ENCODE measurements at places on chromosomes 7 and 10. TPM values are rescaled to one million over a fixed set of nuclear protein-coding genes. Genes with fewer than 3 reads are reported as not detected.

The CBX3 gene
- 43.5 TPM for total RNA-seq

The HK1 gene
- total RNA-seq, result 54.5 TPM

DNA sequence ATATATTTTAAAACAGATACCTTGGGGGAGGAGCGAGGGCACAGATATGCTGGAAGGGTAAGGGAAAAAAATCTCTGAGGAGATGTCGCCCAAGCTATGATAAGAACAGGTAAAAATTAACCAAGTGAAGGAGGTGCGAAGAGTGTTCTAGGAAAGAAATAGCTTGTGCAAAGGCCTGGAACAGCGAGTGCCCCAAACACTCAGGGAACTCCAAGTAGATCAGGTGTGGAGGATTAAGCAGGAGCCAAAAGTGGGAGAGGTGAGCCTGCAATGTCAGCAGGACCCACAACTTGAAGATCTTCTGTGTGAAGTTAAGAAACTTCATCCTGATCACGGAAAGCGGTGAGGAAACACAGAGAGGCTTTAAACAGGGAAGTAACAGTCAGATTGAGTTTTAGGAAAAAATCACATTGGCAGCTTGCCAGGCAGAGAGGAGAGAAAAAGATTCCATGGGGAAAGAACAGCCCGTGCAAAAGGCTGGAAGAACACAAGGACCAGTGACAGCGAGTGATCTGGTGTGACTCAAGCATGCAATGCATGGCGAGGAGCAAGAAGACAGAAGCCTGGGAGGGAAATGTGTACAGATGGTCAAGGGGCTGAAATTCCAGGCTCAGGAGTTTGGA is 30.7 kb downstream of the FGF8 start:
- peak; percentile 39 for DNase-seq

DNA sequence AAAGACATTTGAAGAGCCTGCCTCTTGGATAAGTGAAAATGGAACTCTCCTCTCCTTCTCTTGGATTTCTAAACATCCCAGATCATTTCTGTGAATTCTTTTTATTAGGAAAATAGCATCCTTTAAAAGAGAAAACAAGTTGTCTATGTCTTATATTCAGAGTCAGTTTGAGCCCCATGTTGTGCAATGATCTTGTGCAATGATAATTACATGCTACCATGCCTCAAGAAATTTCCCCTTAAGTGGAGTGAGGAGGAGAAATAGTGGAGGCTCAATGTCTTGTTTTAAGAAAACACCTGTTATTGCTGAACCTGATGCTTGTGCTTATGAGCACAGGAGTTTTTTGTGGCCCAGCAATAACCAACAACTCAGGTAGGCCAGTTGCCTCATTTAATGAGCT is 103.6 kb downstream of the NPSR1 start:
- DNase-seq, result no peak

- DNase-seq, result no peak
Observed at GRCh38 chr10:66321723-66322665, 603.8 kb upstream of the LRRTM3 start.

The FEZF1 gene
- not detected for total RNA-seq

The TMEM72 gene
- not detected for total RNA-seq

DNA sequence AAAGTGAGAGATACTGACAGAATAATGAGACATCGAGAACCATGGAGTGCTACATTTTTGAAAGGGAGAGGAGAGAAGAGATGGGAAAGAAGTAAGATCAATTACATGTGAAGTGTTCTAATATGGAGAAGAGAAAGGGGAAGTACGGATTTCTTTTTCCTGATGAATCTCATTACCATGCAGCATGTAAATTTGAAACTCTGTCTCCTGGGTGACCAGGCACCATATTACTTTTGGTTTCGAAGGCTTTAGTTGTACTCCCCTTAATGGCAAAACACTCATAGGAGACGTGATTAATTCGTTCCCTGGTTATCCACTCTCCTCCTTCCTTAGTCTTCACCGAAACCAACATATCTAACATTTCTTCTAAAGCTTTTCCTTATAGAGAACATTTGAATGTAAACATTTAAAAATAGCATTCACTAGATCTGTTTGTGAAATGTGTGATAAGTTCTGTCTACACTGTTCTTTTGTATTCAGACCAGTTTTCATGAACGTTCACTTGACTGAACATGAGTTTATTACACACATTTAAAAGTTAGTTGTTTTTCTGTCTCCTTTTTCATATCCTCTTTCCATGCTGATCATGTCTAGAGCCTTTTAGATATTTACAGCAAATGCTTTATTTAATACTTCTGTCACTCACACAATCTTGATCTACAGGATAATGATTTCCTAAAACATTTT is 80.2 kb upstream of the MSRB2 start:
- DNase-seq, result no peak

GRCh38 chr10:104119996-104120395 is 2.0 kb upstream of the SFR1 start:
- peak; percentile 8 for DNase-seq

GRCh38 chr10:112732277-112732921 is 217.6 kb upstream of the TCF7L2 start:
- no peak for DNase-seq

DNA sequence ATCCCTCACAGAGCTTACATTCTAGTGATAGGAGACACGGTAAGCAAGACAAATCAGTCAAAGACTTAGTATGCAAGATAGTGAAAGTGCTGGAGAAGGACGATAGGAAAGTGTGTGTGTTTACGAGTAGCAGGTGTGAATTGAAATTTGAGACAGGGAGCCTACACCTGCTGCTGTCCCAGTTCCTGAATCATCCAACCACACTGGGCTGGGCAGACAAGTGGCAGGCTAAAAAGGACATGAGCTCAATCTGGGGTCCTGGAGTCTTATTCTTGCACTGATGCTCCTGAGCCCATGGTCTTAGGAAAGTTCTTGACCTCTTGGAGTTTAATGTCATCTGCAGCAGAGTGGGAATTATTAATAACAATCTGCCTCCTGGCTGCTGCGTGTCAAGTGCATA is 16.2 kb downstream of the RBP3 start:
- DNase-seq, result no peak

- no peak for DNase-seq
Observed at GRCh38 chr7:105822806-105823205, 53.6 kb downstream of the ATXN7L1 start.

- no peak for DNase-seq
Observed at GRCh38 chr10:43854007-43854406, 205.3 kb upstream of the ZNF32 start.

DNA sequence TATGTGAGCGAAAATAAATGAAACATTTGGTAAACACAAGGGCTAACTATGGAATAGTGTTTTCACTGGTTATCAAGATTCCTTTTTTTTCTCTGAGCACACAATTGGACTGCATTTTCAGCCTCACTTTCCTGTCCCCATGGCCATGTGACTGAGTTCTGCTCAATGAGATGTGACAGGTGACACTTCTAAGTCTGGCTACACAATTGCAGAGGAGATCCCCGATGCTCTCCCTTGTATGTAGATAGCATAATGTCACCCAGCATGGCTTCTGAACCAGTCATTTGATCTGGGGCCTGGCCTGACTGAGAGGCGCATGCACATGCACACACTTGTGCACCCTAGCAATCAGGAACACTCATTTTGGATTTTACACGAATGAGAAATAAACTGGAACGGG is 581.8 kb downstream of the GRID1 start:
- no peak for DNase-seq

The DPP6 gene
- total RNA-seq, result 29.8 TPM

DNA sequence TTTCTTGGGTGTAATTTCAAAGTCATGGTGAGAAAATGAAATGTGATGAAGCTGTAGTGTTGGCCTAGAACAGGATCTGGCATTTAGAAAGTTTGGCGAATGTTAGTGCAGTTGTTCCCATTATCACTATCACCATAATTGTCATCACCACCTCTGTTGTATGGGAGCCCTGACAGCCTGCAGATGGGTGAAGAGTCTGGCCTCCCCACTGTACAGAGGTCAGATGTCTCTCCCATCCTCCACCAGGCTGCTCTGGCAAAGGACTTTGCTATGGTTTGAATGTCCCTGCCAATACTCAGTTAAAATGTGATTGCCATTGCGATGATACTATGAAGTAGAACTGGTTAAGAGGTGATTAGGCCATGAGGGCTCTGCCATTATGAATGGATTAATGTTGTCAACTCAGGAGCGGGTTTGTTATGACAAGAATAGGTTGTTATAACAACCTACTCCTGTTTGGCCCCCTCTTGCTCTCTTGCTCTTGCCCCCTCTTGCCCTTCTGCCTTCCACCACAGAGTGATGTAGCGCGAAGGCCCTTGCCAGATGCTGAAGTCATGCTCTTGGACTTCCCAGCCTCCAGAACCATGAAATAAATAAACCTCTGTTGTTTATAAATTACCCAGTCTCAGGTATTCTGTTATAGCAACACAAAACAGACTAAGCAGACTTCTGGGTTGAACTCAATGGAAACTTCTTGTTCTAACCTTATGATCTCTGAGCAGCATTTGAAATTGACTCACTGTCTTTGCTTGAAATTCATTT is 90.0 kb downstream of the GRK5 start:
- DNase-seq, result no peak

The WIPF3 gene
- total RNA-seq, result 1.3 TPM

DNA sequence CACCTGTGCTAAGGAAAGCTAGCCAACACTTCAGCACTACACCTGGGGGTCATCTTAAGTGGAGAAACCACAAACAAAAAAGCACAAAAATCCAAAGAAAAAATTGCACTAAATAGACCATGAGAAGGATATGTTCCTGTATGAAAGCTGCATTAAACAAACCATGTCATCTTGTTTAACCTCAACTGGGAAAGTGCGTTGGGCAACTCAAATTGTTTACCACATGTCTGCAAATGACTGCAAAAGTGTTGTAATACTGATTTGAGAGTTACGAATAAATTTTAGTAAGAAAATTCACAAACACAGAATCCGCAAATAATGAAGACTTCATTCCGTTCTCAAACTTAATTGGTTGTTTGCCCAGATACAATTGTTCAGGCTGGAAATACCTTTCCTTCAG is 111.9 kb upstream of the EGFR start:
- DNase-seq, result no peak

GRCh38 chr7:21454906-21455305 is 27.0 kb downstream of the SP4 start:
- DNase-seq, result no peak

- no peak for DNase-seq
Observed at GRCh38 chr7:24659505-24659904, 86.3 kb downstream of the PALS2 start.

- DNase-seq, result no peak
Observed at GRCh38 chr10:1050554-1050953, 1.6 kb upstream of the IDI1 start.

The GOLGA7B gene
- 1.8 TPM for total RNA-seq

The IFIT1 gene
- total RNA-seq, result 12.1 TPM

DNA sequence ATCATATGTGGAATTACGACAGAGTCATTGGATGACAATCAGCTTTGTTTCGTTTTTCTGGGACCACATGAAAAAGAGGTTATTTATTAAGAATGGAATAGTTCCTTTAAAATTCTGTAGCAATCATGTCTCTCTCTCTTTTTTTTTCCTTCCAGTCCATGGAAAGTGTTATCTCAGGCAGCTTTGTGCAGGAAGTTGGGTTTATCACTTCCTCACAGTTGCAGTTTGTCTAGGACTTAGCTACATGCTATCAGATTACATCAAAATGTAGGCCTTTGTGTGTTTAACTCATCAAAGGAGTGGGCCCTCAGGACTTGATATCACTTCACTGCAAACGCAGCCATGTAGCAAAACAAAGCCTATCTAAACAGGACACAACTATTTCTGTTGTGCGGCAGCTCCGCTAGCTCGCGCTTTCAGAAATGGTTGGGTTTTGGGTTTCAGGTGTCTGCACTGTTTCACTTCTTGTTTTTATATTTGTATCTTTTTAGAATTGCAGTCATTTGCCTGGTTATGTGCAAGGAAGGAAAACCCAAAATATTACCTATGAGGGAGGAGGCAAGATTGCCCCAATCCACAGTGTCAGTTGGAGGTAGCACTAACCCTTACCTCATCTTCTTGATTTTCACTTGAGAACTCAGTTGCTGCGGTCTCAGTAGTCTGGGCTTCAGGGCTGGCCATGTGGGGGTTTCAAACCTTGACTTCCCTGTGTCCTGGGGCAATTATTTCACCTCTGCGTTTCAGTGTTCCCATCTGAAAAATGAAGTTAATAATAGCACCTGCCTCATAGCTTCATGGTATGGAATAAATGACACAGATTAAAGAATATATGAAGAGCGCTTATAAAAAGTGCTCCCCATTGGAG is 66.7 kb downstream of the HHEX start:
- peak; percentile 39 for DNase-seq

DNA sequence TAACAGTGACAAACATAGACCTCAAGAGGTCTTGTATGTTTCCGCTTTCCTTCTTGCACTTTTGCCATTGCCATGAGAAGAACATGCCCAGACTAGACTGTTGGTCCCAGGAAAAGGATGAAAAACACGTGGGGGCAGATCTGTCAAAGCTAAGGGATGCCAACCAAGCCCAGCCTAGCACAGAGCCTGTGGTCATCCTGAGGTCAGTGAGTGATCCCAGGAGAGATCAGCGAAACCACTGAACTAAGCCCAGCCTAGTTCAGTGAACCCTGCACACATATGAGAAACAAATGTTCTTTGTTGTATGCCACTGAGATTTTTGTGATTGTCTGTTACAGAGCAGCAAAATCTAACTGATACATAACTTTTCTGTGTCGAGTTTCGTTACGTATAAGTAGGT is 718.8 kb downstream of the MAGI2 start:
- no peak for DNase-seq

- DNase-seq, result no peak
Observed at GRCh38 chr10:102420181-102420713, 389 bp upstream of the FBXL15 start.

The ARHGAP22 gene
- total RNA-seq, result not detected

The CLRN3 gene
- not detected for total RNA-seq

The SFTPA2 gene
- total RNA-seq, result not detected

GRCh38 chr10:73647211-73647874 is 6.1 kb upstream of the MYOZ1 start:
- DNase-seq, result peak; percentile 57

The MMRN2 gene
- 6.4 TPM for total RNA-seq

DNA sequence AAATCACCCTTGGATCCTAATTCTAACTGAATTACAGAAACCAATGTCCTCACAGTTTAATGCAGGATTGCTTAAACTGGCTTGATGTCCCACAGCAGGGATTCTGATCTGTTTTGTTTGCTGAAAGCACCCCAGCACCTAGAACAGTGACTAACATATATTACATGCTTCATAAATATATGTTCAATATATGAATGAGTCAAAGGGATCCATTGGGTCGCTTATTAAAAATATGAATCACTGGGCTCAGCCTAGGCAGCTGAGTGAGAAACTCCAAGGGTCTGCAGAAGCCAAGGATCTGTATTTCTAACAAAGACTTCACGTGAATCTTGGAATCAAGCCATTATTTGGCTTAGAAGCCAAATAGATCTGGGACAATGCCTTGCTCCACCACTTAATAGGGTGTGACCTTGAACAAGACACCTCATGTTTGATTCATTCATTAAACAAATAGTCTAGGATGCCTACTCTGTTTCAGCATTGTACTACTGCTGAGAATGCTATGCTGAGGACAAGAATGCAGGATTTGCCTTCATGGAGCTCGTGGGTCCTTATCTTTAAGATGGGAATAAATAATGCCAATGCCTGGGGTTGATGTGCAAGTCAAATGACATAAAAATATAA is 103.4 kb upstream of the DLX6 start:
- peak; percentile 1 for DNase-seq

The CCDC172 gene
- total RNA-seq, result not detected

The LSM8 gene
- 29.9 TPM for total RNA-seq

Data from stomach (tissue), 19 donors.